Endothelial cell (in vitro differentiated cells): ENCODE measurements at places on chromosomes 5 and 9. TPM values are rescaled to one million over a fixed set of nuclear protein-coding genes. Genes with fewer than 3 reads are reported as not detected.

- no peak for DNase-seq
- H3K27me3 ChIP-seq, result peaks cover 2% of the 10 kb centered on the region
- H3K27ac ChIP-seq, result no peak overlapping the region
- no peaks in the 10 kb centered on the region for H3K36me3 ChIP-seq
- H3K4me1 ChIP-seq, result peaks cover 9% of the 10 kb centered on the region
Measured at GRCh38 chr5:154575546-154576428, 97.8 kb upstream of the HAND1 start.

- no peaks in the 10 kb centered on the region for H3K27me3 ChIP-seq
- H3K4me1 ChIP-seq, result no peaks in the 10 kb centered on the region
- no peak overlapping the region for H3K4me3 ChIP-seq
- DNase-seq, result no peak
Measured at GRCh38 chr5:149887622-149888183, 56.9 kb downstream of the PDE6A start.

GRCh38 chr9:76323490-76323889 lies 70.7 kb downstream of the RFK start:
- no peaks in the 10 kb centered on the region for H3K36me3 ChIP-seq
- DNase-seq, result no peak
- H3K4me3 ChIP-seq, result no peak overlapping the region

DNA sequence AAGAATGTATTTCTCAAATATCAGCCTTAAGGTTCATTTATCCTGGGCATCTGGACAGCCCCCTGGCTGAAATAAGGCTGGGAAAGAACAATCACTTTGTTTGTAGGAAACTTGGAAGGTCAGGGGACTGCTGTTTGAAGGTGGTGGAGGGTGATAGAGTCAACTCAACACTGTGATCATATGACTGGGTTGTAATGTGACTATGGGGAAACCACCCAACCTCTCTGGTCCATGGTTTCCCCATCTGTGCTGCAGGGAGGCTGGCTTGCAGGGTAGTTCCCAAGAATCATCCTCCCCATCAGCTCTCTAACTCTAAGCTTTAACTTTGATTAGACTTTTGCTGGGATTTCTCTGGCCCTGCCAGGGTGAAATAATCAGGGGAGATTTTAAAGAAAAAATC lies 10.0 kb downstream of the INSYN2B start:
- H3K36me3 ChIP-seq, result no peaks in the 10 kb centered on the region
- DNase-seq, result no peak
- H3K4me3 ChIP-seq, result peak overlapping the region; percentile 48
- peaks cover 5% of the 10 kb centered on the region for H3K27me3 ChIP-seq

DNA sequence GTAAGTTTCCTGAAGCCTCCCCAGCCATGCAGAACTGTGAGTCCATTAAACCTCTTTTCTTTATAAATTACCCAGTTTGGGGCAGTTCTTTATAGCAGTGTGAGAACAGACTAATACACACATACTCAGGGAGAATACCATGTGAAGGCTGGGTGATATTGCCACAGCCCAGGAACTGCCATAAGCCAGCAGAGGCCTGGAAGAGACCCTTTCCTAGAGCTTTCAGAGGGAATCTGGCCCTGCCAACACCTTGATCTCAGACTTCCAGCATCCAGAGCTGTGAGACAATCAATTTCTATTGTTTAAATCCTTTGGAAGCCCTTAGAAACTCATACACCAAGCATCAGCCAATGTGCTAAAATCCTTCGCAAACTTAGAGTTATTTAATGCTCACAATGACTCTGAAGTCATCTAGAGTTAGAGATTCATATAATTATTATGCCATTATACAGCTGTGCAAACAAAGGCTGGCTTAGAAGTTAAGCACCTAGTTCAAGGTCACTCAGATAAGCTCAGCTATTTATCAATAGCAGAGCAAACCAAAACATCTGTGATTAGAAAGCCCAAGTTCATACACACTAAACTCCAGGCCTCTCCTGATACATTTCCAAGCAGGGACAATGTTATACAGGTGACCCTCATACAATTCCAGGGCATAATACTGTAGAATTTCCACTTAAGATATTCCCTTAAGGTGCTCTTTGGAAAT lies 531.8 kb upstream of the DAP start:
- no peaks in the 10 kb centered on the region for H3K4me1 ChIP-seq
- H3K27me3 ChIP-seq, result peaks cover 1% of the 10 kb centered on the region

DNA sequence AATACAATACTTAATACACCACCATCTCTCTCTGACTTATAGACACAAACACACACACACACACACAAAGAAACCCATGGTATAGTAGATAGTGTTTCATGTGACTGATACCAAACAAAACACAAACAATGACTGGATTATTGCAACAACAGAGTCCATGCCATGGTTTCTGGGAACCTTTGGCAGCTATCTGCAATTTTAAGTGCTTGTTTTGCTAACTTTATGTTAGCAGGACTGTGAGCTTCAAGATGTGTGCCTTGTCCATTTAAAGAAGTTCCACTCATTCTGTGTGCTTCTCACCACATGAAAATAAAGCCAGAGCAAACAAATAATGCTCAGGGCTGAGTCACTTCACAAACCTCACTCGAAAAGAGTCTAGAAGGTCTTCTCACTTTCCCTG lies 15.1 kb upstream of the LURAP1L start:
- H3K36me3 ChIP-seq, result no peaks in the 10 kb centered on the region
- H3K4me3 ChIP-seq, result no peak overlapping the region
- no peak overlapping the region for H3K27ac ChIP-seq
- no peaks in the 10 kb centered on the region for H3K4me1 ChIP-seq
- no peaks in the 10 kb centered on the region for H3K27me3 ChIP-seq
- no peak for DNase-seq

- H3K36me3 ChIP-seq, result no peaks in the 10 kb centered on the region
- H3K4me1 ChIP-seq, result no peaks in the 10 kb centered on the region
- no peak overlapping the region for H3K27ac ChIP-seq
- H3K4me3 ChIP-seq, result no peak overlapping the region
- no peak for DNase-seq
- H3K27me3 ChIP-seq, result no peaks in the 10 kb centered on the region
Measured at GRCh38 chr5:146646441-146646840, 130.5 kb upstream of the GPR151 start.

- no peaks in the 10 kb centered on the region for H3K36me3 ChIP-seq
- H3K27ac ChIP-seq, result peak overlapping the region; percentile 72
- no peak overlapping the region for H3K4me3 ChIP-seq
- H3K27me3 ChIP-seq, result peaks cover 8% of the 10 kb centered on the region
- DNase-seq, result no peak
Measured at GRCh38 chr5:150596826-150597225, 43.6 kb upstream of the SYNPO start.

- H3K4me3 ChIP-seq, result no peak overlapping the region
- no peak overlapping the region for H3K27ac ChIP-seq
- peaks cover 1% of the 10 kb centered on the region for H3K27me3 ChIP-seq
- no peaks in the 10 kb centered on the region for H3K36me3 ChIP-seq
- peaks cover 5% of the 10 kb centered on the region for H3K4me1 ChIP-seq
- no peak for DNase-seq
Measured at GRCh38 chr5:17087035-17087434, 130.4 kb upstream of the BASP1 start.

- no peaks in the 10 kb centered on the region for H3K4me1 ChIP-seq
- H3K36me3 ChIP-seq, result no peaks in the 10 kb centered on the region
- no peak for DNase-seq
- no peaks in the 10 kb centered on the region for H3K27me3 ChIP-seq
Measured at GRCh38 chr5:19125956-19126713, 861.9 kb downstream of the CDH18 start.

DNA sequence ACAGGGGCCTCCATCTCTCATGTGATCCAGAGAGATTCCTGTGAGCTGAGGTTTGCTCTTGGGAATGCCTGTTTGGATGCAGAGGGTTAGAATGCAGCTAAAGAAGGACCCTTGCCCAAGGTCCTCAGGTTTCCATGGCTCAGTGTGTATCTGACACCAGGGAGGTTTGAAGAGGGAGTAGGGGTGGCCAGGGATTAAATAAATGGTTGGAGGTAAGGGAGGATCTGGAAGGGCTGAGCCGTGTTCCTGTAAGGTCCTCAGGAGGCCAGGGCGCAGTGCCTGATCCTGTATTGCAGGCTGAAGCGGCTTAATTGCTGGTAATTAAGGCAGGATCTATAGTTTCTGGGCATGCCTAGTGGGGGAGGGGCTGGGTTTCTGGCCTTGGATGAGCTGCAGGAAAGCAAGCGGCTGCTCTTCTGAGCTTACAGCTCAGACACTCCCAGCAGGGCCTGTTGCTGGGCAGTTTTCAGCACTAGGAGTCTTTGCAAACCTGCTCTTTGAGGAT lies 41.5 kb upstream of the MAP1B start:
- no peak overlapping the region for H3K4me3 ChIP-seq
- H3K36me3 ChIP-seq, result no peaks in the 10 kb centered on the region
- H3K27me3 ChIP-seq, result peaks cover 2% of the 10 kb centered on the region
- peak; percentile 4 for DNase-seq

GRCh38 chr5:61346511-61346910 lies 14.5 kb downstream of the ZSWIM6 start:
- H3K4me3 ChIP-seq, result no peak overlapping the region
- H3K4me1 ChIP-seq, result peaks cover 54% of the 10 kb centered on the region
- no peak overlapping the region for H3K27ac ChIP-seq
- DNase-seq, result no peak
- H3K36me3 ChIP-seq, result peaks cover 8% of the 10 kb centered on the region

DNA sequence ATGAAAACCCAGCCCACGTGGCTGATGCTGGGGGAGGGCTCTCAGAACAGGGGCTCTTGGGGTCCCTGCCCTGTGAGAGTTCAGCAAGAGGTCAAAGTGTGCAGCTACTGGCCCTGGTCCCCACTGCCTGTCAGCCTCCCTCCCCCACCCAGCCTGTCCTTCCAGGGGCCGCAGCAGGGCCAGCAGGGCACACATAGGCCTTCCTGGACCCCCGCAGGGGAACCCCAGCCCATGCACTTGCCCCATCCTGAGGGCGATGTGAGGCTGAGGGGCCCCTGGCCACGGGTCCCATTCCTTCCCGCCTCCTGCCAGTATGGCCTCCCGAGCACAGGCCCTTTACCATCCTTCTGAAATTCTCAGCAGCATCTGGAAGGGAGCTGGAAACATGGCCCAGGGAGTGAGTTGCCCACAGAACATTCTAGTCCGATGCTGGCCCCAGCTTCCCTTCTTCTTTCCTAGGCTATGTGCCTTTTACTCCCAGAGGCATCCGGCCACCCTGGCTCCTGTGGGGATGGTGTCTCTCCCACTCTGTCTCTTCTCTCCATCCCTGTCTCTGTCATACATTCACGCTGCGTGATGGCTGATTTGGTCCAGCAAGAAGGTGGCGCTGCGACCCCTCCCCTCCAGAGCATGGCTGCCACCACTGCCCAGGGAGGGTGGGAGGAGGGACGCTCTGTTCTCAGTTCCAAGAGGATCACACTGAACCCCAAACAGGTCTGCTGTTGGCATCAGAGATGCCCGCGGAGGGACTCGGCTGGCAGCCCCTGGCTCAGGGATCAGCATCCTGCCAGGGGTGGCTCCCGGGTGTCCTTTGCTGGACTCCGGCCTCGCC lies 19.6 kb downstream of the MRPL36 start:
- no peak for DNase-seq
- no peak overlapping the region for H3K4me3 ChIP-seq
- H3K4me1 ChIP-seq, result no peaks in the 10 kb centered on the region
- no peaks in the 10 kb centered on the region for H3K36me3 ChIP-seq
- peaks cover 2% of the 10 kb centered on the region for H3K27me3 ChIP-seq

DNA sequence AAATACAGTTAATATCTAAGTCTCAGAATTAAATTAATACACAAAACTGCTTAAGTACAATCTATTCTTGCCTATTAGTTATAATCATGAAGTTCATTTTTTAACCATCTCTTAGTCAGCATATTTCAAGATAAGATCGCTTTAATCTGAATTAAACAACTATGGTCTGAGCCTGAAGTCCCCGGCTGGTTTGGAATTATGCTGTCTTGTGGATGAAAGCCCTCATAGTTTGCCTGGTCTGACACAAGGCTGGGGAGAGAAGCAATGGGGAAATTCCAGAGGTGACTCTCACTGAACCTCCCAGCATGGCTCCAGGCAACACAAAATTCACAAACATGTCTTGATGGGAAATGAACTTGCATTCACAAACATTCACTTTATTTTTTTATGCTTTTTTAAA lies 28.0 kb upstream of the GRAMD2B start:
- DNase-seq, result no peak
- H3K36me3 ChIP-seq, result no peaks in the 10 kb centered on the region

GRCh38 chr5:112445626-112446350 lies 26.7 kb upstream of the EPB41L4A start:
- H3K4me3 ChIP-seq, result no peak overlapping the region
- H3K4me1 ChIP-seq, result peaks cover 17% of the 10 kb centered on the region
- H3K27ac ChIP-seq, result no peak overlapping the region
- H3K36me3 ChIP-seq, result no peaks in the 10 kb centered on the region
- DNase-seq, result no peak

DNA sequence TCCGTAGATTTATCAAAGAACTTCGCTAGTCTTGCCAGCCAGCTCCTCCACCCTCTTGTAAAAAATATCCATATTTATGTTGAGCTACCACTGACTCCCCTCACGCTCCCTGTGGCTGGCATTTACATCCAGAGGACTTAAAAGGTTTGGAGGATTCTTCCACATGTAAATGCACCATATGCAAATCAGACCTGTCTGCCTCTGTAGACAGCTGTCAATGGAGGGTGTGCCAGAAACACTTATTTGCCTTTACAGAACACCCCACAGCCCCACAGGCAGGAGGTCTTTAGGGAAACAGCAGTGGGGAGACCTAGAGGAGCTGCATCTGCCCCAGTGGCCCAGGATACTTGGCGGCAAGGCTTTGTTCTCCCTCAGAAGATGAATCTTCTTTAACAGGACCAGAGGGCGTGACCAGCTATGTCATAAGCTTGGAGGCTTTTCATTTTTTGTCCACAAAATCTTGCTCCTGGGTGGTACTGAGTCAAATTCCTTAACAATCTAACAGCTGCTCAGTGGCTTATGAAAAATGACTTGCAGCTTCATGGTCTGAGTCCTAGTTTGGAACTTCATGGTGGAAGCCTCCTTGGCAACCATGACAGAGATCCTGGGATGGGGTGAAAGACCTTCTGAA lies 535.8 kb downstream of the EBF1 start:
- H3K27me3 ChIP-seq, result peaks cover 5% of the 10 kb centered on the region
- DNase-seq, result no peak
- no peak overlapping the region for H3K27ac ChIP-seq
- H3K4me3 ChIP-seq, result no peak overlapping the region

GRCh38 chr5:37825334-37825915 lies 14.4 kb downstream of the GDNF start:
- DNase-seq, result no peak
- H3K27ac ChIP-seq, result no peak overlapping the region
- peaks cover 4% of the 10 kb centered on the region for H3K27me3 ChIP-seq
- H3K36me3 ChIP-seq, result no peaks in the 10 kb centered on the region

GRCh38 chr5:177428574-177429217 lies 2.2 kb downstream of the GRK6 start:
- H3K4me1 ChIP-seq, result peaks cover 17% of the 10 kb centered on the region
- no peak for DNase-seq
- H3K27me3 ChIP-seq, result peaks cover 7% of the 10 kb centered on the region
- no peak overlapping the region for H3K27ac ChIP-seq
- H3K36me3 ChIP-seq, result no peaks in the 10 kb centered on the region
- no peak overlapping the region for H3K4me3 ChIP-seq

- no peaks in the 10 kb centered on the region for H3K36me3 ChIP-seq
- no peak for DNase-seq
- H3K4me3 ChIP-seq, result no peak overlapping the region
- H3K4me1 ChIP-seq, result no peaks in the 10 kb centered on the region
Measured at GRCh38 chr5:37915097-37915736, 75.4 kb upstream of the GDNF start.

Gene PAEP
- total RNA-seq, result not detected

Gene PCDHB12
- 8.4 TPM for total RNA-seq

Gene FBXL7
- total RNA-seq, result 63.8 TPM

Gene ZMAT2
- 51.0 TPM for total RNA-seq

Gene PIP5K1B
- total RNA-seq, result 1.8 TPM

Gene PCDHGB5
- total RNA-seq, result 5.5 TPM

Gene ITGA2
- 15.1 TPM for total RNA-seq

Gene C5orf58
- total RNA-seq, result 0.28 TPM

Gene NIPSNAP3A
- 25.1 TPM for total RNA-seq
